ENCODE measurements at places on chromosomes 6 and 20. TPM values are rescaled to one million over a fixed set of nuclear protein-coding genes. Genes with fewer than 3 reads are reported as not detected.

The BHLHE23 gene
- total RNA-seq = not detected

The CST2 gene
- not detected for total RNA-seq

The EYA4 gene
- total RNA-seq = 1.5 TPM

The SLC24A3 gene
- total RNA-seq = 47.8 TPM

The CPNE5 gene
- total RNA-seq = 0.13 TPM

The BEND6 gene
- total RNA-seq = 5.3 TPM
